ENCODE measurements at places on chromosomes 7 and 10.

DNA sequence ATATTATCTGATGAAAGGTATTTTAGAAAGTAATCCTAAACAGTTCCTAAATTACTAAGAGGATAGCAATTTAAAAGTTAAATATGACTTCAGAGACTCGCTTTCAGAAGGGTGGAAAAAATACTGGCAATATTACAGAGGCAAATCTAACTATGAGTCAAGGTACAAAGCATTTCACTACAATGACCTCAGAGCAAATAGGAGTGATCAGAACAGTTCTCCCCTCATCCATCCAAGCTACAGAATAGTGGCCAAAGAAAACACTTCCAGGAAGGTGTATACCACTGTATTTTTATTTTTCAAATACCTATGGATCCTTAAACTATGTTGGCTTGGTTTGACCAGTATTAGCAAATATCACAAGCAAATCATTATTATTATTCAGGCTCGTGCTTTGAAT, 112.8 kb upstream of the ODAD2 start:
- no peak for DNase-seq

GRCh38 chr7:102469351-102469971, 4.7 kb downstream of the LRWD1 start:
- no peak for DNase-seq

- no peak for DNase-seq
Observed at GRCh38 chr10:122178655-122179054, 92.4 kb upstream of the BTBD16 start.

GRCh38 chr7:47833211-47833610, 115.1 kb downstream of the PKD1L1 start:
- DNase-seq = no peak

DNA sequence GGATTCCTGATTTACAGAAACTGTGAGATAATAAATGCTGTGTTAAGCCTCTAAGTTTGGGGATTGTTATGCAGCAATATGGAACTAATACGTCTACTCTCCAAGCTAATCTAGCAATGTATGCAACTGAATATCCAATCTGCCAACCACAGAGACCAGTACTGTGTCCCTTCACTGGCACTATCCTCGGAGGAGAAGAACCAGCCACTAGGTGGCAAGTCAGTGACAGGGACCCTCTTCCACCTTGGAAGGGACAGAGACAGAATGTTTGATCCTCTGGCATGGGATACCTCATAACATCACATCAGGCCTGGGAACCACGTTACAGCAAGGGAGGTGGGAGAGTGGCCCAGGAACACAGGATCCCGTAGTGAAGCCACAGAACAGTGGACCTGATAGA, 96.4 kb downstream of the CREM start:
- DNase-seq = no peak

DNA sequence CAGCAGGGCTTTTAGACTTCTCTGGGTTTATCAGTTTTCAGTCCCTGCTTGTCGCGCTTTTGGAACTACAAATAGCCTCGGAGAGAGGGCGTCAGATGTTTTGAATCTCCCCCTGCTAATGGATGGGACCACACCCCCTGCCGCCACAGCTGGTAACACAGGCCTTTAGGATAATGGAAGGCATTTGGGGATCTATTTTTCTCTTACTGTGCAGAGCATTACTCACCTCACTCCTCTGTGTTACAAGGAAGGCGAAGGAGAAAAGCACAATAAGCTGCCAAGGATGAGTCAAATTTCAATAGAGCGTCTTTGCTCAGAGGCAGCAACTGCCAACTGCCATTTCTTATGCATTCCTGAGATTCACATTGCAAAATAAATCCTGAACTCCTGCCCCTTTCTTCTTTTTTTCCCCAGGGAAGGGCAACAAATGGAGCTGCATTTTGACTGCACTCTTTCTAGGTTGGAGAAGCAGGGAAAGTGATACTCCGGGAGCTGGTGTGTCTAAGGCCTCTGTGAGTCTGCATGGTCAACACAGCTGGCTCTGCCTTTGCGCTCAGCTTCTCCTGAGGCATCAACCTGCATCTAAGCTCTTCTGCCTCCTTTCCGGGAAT, 31.5 kb upstream of the SMNDC1 start:
- DNase-seq = no peak

DNA sequence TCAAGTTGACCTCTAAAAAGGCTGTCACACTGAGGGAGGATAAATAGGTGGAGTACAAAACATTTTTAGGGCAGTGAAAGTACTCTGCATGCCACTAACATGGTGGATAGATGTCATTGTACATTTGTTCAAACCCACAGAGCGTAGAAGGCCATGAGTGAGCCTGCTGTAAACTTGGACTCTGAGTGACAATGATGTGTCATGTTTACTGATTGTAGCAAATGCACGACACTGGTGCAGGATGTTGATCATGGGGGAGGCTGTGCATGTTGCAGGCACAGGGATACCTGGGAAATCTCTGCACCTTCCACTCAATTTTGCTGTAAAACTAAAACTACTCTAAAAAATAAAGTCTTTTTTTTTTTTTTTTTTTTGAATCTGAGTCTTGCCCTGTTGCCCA, 52.5 kb upstream of the GRID1 start:
- DNase-seq = no peak

- no peak for DNase-seq
Observed at GRCh38 chr10:5897053-5897340, 7.0 kb downstream of the FBH1 start.

- DNase-seq = no peak
Observed at GRCh38 chr10:21292763-21293517, 232.5 kb downstream of the SKIDA1 start.

GRCh38 chr7:35536396-35536826, 158.5 kb downstream of the HERPUD2 start:
- DNase-seq = no peak

GRCh38 chr7:21480693-21481403, 53.0 kb downstream of the SP4 start:
- no peak for DNase-seq

GRCh38 chr10:23174074-23174976, 17.8 kb upstream of the PTF1A start:
- no peak for DNase-seq

- no peak for DNase-seq
Observed at GRCh38 chr10:50636618-50637579, 13.1 kb upstream of the SGMS1 start.

- peak; percentile 18 for DNase-seq
Observed at GRCh38 chr10:3467052-3467951, 294.7 kb upstream of the PITRM1 start.

DNA sequence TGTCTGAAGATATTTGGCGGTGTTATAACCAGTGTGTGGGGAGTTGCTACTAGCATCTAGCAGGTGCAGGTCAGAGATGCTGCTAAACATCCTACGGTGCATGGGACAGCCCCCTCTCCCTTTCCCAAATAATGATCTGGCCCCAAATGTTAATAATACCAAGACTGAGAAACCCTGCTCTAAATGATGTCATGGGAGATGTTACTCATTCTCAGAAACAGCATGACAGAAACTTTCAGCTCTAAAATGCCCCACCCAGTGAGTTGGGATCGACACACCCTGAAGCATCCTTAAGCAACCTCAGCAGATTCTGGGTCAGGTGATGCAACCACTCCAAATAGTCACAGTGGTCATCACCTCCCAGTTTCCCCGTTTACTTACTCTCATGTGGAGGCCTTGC, 108.8 kb upstream of the MPP7 start:
- peak; percentile 18 for DNase-seq

- DNase-seq = no peak
Observed at GRCh38 chr10:28925121-28925663, 247.9 kb downstream of the BAMBI start.

- no peak for DNase-seq
Observed at GRCh38 chr10:113449006-113449695, 103.7 kb upstream of the HABP2 start.

- no peak for DNase-seq
Observed at GRCh38 chr7:650339-651031, 76.0 kb upstream of the DNAAF5 start.

DNA sequence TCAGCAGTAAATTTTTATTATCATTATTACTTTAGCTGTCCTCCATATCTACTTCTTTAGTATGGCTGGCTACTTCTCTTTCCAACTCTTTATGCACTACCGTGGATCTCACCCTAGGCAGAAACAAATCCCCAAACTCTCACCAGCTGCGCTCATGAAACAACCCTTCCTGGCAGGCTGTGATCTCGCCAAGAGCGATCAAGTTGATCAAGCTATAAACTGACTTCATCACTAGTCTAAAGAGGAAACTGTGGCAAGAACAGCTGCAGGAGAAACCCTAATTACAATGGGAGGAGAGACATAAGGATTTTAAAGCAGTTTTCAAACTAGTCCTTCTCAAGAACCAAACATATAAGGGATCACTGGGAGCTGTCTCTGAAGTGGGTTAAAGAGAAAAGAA, 160.5 kb upstream of the PRSS58 start:
- no peak for DNase-seq

- DNase-seq = no peak
Observed at GRCh38 chr7:17236603-17237002, 61.8 kb upstream of the AHR start.

DNA sequence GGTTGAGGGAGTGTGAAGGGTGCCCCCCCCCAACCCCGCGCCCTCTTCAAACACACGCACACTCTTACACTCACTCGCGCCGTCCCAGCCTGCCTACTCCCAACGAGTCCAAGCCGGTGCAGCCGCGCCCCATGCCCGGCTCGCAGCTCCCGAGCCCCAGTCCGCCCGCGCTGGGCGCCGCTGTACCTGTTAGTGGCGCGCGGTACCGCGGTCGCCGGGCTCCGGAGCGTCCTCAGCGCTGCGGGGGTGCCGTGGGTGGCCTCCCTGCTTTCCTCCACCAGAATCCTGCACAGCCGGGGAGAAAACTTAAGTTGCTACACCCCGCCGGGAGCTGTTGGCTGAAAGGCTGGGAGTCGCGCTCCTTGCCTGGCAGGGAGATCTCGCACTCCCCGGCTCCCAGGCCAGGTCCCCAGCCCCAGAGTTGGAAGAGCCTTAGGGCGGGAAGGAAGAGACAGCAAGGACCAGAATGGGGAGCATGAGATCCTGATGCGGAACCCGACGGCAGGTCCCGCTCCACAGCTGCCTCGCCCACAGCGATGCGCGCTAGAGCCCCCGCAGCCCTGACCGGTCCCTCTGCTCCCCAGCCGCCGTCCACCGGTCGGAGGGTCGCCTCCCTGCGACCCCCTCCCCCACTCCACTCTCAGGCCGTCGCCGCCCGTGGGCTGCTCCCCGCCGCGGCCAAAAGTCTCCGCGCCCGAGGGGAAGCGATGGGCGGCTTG, 863 bp downstream of the ST8SIA6 start:
- DNase-seq = peak; percentile 29

DNA sequence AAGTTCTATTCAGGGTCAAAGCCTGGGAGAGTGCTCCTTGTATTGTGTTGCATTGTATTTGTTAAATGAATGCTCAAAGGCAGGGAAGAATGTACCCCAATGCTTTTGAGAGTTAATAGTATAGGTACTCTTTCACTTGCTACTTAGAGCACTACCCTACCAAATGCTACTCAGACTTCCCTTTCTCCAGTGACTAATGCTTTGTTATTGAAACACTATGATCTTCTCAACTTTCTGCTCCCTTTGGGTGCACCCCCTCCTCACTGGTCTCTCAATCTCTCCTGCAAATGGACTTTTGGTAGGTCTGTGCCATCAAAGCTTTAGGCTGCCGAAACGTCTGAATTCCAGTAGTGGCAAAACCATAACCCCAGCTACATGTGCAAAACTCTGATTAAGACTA, 177.7 kb upstream of the AHR start:
- DNase-seq = no peak

GRCh38 chr7:83689855-83690254, 40.9 kb upstream of the SEMA3E start:
- no peak for DNase-seq

- no peak for DNase-seq
Observed at GRCh38 chr10:62454687-62455397, 80.7 kb downstream of the ZNF365 start.

DNA sequence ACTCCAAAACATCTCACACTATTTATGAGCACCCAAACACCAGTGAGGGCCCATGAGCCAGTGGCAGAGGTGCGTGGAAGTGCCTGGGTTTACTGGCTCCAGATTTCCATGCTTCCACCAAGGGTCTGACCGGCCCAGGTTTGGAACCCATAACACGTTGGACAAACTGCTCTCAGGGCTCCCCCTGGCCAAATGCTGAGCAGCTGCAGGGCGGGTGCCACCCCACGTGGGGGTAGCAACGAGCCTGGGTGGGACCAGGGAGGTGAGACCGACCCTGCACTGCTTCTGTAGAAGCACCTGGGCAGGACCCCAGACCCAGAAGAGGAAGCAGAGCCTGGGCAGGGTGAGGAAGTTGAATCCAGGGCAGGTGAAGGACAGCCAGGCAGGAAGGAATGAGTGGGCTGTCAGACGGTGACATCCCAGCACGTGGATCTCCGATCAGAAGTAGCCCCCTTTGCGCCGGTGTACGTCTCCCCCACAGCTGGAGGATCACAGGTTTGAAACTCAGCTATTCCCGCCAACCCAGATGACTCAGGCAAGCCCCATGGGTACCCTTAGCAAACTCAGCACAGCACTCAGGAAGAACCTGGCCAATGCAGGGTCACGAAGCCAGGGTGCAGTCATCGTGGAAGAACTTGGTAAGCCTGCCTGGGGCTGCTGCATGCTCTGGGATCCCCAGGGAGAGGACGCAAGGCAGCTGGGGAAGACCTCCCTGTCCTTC, 100.4 kb upstream of the DDC start:
- no peak for DNase-seq

GRCh38 chr7:71566991-71567390, 435.0 kb downstream of the GALNT17 start:
- no peak for DNase-seq

DNA sequence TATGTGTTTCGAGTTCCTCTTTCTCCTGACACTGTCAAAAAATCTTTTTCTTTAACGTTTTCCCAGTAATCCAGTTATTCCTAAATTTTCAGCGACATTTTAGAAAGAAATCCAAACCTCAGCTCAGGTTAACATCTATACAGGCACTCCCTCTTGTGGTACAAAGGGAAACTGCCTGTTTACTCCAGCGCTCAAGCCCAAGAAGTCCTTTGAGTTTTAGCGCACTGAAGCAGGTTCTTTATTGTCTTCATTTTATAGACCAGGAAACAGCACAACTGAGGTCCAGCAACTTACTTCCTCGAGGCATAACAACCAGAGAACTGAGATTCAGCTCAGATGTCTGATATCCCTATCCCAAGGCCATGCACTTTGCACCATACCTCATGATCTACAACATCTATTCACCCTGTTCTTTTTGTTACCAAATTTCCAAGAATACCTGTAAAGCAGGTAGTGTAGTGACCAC, 287.2 kb upstream of the MKLN1 start:
- peak; percentile 75 for DNase-seq

GRCh38 chr10:63919575-63920279, 398.5 kb downstream of the REEP3 start:
- no peak for DNase-seq
